ENCODE measurements at places on chromosomes 12 and 14. TPM values are rescaled to one million over a fixed set of nuclear protein-coding genes. Genes with fewer than 3 reads are reported as not detected.

WSCD2 gene
- total RNA-seq, result not detected

NDUFA12 gene
- 156 TPM for total RNA-seq

FAM90A1 gene
- 0.13 TPM for total RNA-seq

TAMALIN gene
- 19.5 TPM for total RNA-seq

OASL gene
- 0.08 TPM for total RNA-seq

FAM222A gene
- 0.91 TPM for total RNA-seq

SERPINA12 gene
- not detected for total RNA-seq

SLCO1B1 gene
- not detected for total RNA-seq

DNAH10 gene
- total RNA-seq, result 0.32 TPM

OTOGL gene
- not detected for total RNA-seq

GSG1 gene
- total RNA-seq, result not detected

SLC25A47 gene
- 0.48 TPM for total RNA-seq

MAP1LC3B2 gene
- 0.26 TPM for total RNA-seq

NUP107 gene
- total RNA-seq, result 18.9 TPM

EID3 gene
- total RNA-seq, result 10.1 TPM

PDZRN4 gene
- 0.08 TPM for total RNA-seq

LLPH gene
- total RNA-seq, result 11.3 TPM

RFLNA gene
- 0.08 TPM for total RNA-seq

RESF1 gene
- total RNA-seq, result 15.8 TPM

LRCOL1 gene
- not detected for total RNA-seq

KRT7 gene
- total RNA-seq, result 5.2 TPM

PLEKHG7 gene
- total RNA-seq, result 0.13 TPM

TGM1 gene
- 0.52 TPM for total RNA-seq

PPM1H gene
- total RNA-seq, result 0.08 TPM

CAPZA3 gene
- not detected for total RNA-seq

RAPGEF3 gene
- total RNA-seq, result 0.72 TPM

NYNRIN gene
- 33.2 TPM for total RNA-seq
